ENCODE measurements at places on chromosomes 1 and 21. TPM values are rescaled to one million over a fixed set of nuclear protein-coding genes. Genes with fewer than 3 reads are reported as not detected.

Gene HOOK1
- total RNA-seq: 1.6 TPM

Gene PTPRU
- 0.47 TPM for total RNA-seq

Gene CHI3L1
- not detected for total RNA-seq

Gene PTAFR
- 0.40 TPM for total RNA-seq

Gene SAMD13
- 0.21 TPM for total RNA-seq

Gene ATP13A2
- 46.9 TPM for total RNA-seq

Gene FUBP1
- 284 TPM for total RNA-seq

Gene ATP1A4
- not detected for total RNA-seq

Gene TOMM40L
- total RNA-seq: 28.4 TPM

Gene TTC39A
- 0.12 TPM for total RNA-seq

Gene OR6P1
- total RNA-seq: not detected

Gene SYTL1
- 29.7 TPM for total RNA-seq

Gene LCE1A
- total RNA-seq: not detected

Gene VSIG8
- not detected for total RNA-seq

Gene ZMPSTE24
- 50.4 TPM for total RNA-seq

Gene CELA3B
- total RNA-seq: not detected

Gene FCAMR
- total RNA-seq: not detected

Gene LDLRAP1
- 6.1 TPM for total RNA-seq

Gene ARHGEF16
- not detected for total RNA-seq

Gene TTC34
- 1.3 TPM for total RNA-seq

Gene PIGV
- total RNA-seq: 15.2 TPM

Gene PARP1
- 215 TPM for total RNA-seq

Gene C1orf94
- total RNA-seq: not detected

Gene AHDC1
- total RNA-seq: 34.7 TPM

Gene SLC35E2B
- total RNA-seq: 41.5 TPM

Gene TTC13
- total RNA-seq: 23.8 TPM

Gene HRNR
- not detected for total RNA-seq

Gene NR1I3
- total RNA-seq: not detected

Gene ANKRD65
- not detected for total RNA-seq

Gene SLFNL1
- 0.14 TPM for total RNA-seq

Gene GJA9
- total RNA-seq: not detected

Gene CNTN2
- not detected for total RNA-seq

Gene HES5
- total RNA-seq: not detected

Gene S100A7A
- not detected for total RNA-seq

Gene TCEANC2
- total RNA-seq: 11.6 TPM

Gene UMODL1
- not detected for total RNA-seq

Gene KDF1
- not detected for total RNA-seq

Gene TPM3
- total RNA-seq: 633 TPM

Gene CYP4Z1
- not detected for total RNA-seq

Gene PLEKHG5
- 1.3 TPM for total RNA-seq

Gene EPS8L3
- total RNA-seq: not detected

Gene TNNI3K
- total RNA-seq: not detected

Gene ILDR2
- 10.3 TPM for total RNA-seq

Gene KCNN3
- total RNA-seq: 0.35 TPM

Gene ADORA3
- not detected for total RNA-seq

Gene DPH5
- 41.0 TPM for total RNA-seq

Gene C4BPB
- 0.43 TPM for total RNA-seq

Gene TP73
- 1.3 TPM for total RNA-seq

Gene XCL2
- 44.9 TPM for total RNA-seq

Gene C1orf35
- total RNA-seq: 27.5 TPM

Gene VWA5B1
- total RNA-seq: not detected

Gene TSPEAR
- total RNA-seq: not detected

Gene SERPINC1
- total RNA-seq: not detected

Gene GPR3
- 3.3 TPM for total RNA-seq
